Omental fat pad (tissue), 4 donors: ENCODE measurements at places on chromosomes 2 and 18.

GRCh38 chr2:109247812-109248211 lies 118.8 kb downstream of the SH3RF3 start:
- no peak for DNase-seq

- no peak for DNase-seq
These were observed 824.9 kb downstream of the DCDC2C start for GRCh38 chr2:4528246-4528645.

DNA sequence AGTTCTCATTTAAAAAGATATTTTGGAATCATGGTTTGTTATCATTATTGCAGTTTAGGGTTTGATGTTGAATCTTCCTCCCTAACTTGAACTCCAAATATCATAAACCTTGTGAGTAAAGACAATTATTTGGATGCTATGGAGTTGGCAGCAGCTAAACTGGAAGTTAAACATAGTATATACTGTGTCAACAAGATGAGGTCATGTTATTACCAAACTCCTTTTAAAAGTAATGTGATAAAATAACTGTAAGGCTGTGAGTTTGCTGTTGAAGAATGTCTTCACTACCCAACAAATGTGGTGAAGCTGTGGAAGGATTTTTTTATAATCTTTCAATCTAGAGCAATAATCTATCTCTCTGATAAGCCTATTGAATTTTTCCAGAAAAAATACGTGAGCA lies 16.0 kb downstream of the DNAH6 start:
- no peak for DNase-seq

- no peak for DNase-seq
These were observed 146.3 kb upstream of the CTAGE1 start for GRCh38 chr18:22564036-22564435.

DNA sequence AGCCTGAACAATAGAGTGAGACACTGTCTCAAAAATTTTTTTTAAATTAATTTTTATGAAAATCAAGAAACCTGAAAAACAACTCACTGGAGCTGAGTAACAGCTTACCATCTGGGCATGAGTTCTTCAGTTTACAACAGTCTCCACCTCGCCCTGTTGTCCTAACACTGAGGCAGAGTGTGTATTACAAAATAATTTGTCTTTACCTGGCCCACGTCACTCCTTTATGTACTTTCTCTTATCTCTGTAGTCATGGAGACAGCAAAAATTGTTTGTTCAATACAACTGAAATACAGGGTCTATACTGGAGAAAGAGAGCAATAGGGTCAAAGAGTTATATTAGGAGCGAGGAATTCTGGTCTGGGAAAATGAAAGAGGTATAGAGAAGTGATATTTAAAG lies 48.1 kb downstream of the CYTIP start:
- no peak for DNase-seq

DNA sequence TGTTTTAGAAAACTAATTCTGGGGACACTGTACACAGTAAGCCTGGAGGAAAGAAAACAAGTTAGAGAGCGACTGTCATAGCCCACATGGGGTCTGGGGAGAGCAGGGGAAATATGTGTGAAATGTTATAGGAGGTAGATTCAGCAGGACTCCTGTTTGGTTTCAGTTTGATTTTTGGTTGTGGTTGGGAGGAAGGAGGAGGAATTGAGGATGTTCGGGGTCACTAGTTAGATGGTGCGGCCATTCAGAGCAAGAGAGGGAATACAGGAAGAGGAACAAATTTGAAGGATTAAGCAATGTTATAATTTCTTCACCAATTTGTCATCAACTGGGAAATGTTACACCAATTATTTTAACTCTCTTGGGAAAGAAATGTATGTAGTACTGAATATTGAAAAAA lies 25.1 kb downstream of the TTC39C start:
- no peak for DNase-seq

GRCh38 chr2:43327119-43327518 lies 100.7 kb upstream of the ZFP36L2 start:
- no peak for DNase-seq

DNA sequence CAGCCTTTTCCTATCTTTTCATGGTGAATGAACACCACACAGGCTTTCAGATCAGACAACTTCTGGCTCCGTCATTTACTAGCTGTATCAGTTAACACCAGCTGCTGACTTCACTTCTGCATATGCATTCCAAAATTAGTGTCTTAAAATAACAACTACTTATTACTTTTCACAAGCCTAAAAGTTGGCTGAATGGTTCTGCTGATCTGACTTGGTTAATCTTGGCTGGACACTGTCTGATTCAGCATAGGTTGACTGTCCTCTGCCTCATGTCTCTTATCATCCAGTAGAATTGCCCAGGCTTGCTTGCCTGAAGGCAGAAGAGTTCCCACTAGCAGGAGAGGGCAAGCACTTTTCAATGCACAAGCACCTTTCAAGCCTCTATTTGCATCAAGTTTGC lies 72.7 kb downstream of the MARCHF4 start:
- no peak for DNase-seq
